NCI-H2029 treated with DMSO at 0.1 percent for 48 hours (cell line): ENCODE measurements at places on chromosomes 11 and 22.

GRCh38 chr11:43690929-43691725, 10.6 kb downstream of the HSD17B12 start:
- no peak for DNase-seq

DNA sequence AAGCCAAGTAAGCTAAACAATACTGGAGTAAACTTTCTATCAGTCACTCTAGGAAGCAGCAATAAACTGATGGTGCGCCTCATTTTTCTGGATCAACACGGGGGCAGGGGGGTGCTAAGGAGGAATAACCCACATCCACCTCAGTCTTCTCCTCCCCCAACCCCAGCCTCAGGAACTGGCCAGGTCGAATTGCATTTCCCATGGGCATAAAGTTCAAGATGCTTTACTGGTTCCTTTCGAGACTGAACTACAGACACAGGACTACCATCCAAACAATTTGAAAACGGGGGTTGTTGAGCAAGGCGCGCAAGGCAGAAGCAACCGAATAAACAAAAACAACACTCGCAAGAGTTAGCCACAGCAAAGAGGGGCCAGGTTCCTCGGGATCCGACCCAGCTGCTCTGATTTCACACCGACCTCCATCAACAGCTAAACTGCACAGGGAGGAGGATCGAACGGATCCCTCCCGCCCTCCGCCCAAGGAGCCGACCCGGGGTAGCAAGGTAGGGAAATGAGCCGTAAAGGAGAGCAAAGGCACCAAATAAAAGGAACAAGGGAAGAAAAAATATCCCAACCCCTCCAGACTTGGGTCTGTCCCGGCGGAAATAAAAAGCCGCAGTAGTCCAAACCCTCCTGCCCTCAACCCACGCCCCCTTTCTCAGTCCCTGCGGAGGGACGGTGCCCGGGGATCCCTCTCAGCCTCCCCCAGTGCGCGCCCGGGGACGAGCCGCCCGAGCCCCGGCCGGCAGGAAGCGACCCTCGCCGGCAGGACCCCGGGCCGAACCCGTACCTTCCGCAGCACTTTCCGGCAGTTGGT, 801 bp downstream of the SESN3 start:
- no peak for DNase-seq

- DNase-seq: no peak
Observed at GRCh38 chr11:91802475-91802874, 422.1 kb upstream of the FAT3 start.

DNA sequence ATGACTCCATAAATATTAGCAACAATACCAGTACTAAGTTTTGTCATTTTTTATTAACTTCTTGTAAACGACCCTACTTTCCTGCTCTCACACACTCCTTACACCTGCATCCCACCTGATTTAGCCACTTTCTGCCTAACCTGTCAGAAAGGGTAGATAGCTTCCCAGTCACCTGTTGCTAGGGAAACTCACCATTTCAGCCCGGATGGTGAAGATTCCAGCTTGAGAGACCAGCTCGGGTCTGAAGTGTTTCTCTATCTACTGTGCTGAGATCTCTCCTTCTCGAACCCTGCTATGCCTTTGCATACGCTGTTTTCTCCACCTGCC, at the start of gene PARVG:
Gene PARVG, plus strand, starts transcription at position 220 of the 327 bp plus-strand sequence. CDS start 2,405 bp downstream, outside the sequence.
- no peak for DNase-seq

- DNase-seq: no peak
Observed at GRCh38 chr22:37030560-37031281, 11.2 kb downstream of the MPST start.

- DNase-seq: peak; percentile 34
Observed at GRCh38 chr11:15327786-15328231, 213.1 kb downstream of the INSC start.
